ENCODE measurements at places on chromosomes 7 and 10.

DNA sequence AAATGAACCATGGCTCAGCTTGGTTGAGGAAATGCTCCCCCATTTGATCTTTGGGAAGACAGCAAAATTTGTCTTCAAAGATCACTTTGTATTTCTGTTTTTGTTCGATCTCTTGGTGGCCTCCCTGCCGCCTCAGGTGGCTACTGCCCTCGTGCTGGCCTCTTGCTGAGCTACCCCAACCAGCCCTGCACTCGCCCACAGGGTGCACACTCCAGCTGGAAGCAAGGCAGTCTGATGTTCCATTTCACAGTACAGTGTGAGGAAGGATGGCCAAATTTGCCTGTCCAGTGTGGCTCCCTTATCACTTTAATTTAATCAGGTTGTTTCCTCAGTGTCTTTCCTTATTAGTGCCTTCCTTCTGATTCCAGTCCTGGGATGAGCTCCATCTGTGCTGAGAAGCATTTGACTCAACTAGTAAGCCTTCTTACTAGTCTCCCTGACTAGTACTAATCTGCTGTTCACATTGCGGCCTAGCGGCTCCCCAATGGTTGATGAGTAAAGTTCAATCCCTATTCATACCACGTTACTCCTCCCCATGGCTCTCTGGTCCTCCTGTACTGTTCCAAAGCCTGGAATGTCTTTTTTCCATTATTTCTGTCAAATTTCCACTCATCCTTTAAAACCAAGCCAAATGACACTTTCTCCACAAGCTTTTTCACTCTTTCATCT lies 8.2 kb downstream of the MYOF start:
- DNase-seq: no peak

- no peak for DNase-seq
Measured at GRCh38 chr10:1521741-1522140, 215.6 kb downstream of the ADARB2 start.

DNA sequence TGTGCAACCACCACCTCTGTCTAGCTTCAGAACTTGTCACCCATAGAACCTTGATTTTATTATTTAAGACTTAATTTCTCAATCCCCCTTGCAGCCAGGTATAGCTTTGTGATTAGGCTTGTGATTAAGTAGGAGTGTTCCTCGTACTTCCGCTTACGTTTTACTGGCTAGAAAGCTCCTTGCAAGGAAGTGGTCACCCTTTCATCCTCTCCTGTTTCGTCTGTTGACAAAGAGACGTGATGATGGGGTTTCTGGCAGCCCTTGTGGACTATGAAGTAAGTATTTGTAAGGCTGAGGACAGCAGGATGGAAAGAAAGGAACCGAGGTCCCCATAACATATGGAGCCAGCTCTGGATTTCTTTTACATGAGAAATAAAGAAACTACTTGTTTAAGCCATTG lies 86.5 kb upstream of the KDM7A start:
- DNase-seq: no peak

- no peak for DNase-seq
Measured at GRCh38 chr7:77415476-77415822, 700 bp downstream of the GSAP start.

- DNase-seq: no peak
Measured at GRCh38 chr10:12237265-12238220, 41.6 kb downstream of the CDC123 start.

- no peak for DNase-seq
Measured at GRCh38 chr7:122412883-122413282, 108.3 kb upstream of the FEZF1 start.

DNA sequence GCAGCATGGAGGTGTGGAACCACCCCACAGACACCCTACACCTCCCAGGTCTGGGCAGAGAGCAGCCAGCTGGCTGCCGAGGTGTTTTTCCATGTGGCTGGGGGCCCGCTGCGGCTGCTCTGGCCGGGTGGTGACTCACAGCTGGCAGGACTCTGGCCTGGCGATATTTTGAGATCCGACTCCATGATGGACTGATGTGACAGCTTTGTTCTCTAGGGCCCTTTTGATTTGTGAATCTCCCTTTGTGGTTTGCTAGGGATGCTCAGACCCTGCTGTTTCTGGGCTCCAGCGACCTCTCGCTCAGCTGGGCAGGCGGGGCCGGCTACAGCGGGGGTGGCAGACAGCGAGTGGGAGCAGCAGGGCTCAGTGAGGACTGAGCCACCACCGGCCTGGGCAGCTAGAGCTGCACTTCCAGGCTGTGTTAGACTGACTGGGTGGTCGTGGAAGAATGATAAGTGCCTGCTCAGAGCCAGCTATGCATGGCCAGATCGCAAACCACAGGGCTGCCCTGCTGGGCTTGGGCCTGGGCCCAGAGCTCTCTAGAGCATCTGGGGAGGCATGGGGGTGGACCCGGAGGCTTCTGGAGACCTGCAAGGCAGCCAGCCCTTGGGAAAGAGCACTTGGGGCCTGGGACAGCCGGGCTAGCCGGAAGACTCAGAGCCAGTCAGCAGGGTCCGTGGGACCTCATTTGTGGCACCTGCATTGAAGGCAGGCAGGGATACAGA lies 46.2 kb upstream of the GDF10 start:
- no peak for DNase-seq

GRCh38 chr7:1555046-1555812 lies 776 bp downstream of the TMEM184A start:
- peak; percentile 98 for DNase-seq

GRCh38 chr10:22612318-22612717 lies 102.1 kb downstream of the PIP4K2A start:
- DNase-seq: no peak

DNA sequence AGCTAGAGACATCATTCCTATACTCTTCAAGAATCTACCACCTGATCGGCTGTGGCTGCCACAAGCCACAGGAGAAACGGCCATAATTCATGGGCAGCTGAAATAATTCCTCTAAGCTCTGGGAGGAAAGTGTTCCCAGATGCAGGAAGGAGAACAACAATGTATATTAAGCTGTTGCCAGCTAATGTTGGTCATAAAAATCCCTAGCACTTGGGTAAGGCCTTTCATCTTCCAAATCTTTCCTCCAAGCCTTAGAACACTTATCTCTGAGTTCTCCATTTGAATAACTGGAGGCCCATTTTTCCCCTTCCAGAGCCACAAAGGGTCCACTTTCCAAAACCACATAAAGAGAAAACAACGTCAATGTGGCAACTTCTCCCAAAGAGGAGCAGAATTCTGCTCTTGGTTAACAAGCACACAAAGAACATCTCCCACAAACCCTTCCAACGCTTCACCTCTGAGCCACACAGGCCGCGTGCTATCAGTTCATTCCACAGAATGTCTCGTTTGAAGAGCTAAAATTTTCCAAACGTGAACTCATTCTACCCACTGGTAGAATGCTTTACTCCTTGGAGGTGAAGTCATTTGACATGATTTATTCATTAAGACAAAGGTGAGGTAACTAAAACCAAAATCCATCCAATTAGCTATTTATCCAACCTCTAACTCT lies 11.2 kb downstream of the KCNMA1 start:
- no peak for DNase-seq

DNA sequence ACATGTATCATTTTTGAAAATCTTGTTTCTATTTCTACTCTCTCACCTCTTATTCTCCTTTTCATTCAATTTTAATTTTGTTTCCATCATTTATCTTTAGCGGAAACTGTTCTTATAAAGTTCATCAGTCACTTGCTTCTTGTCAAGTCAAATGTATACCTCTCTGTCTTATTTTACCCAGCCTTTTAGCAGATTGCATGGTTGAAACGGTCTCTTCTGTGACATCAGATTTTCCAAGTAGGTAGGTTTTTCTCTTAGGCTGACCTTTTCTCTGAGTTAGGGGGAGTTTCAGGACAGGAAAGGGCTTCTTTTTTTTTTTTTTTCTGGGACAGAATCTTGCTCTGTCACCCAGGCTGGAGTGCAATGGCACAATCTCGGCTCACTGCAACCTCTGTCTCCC lies 195.5 kb downstream of the CDK14 start:
- no peak for DNase-seq

GRCh38 chr10:120041807-120042559 lies 149.5 kb downstream of the SEC23IP start:
- no peak for DNase-seq

- no peak for DNase-seq
Measured at GRCh38 chr7:12092499-12093130, 118.5 kb upstream of the TMEM106B start.

DNA sequence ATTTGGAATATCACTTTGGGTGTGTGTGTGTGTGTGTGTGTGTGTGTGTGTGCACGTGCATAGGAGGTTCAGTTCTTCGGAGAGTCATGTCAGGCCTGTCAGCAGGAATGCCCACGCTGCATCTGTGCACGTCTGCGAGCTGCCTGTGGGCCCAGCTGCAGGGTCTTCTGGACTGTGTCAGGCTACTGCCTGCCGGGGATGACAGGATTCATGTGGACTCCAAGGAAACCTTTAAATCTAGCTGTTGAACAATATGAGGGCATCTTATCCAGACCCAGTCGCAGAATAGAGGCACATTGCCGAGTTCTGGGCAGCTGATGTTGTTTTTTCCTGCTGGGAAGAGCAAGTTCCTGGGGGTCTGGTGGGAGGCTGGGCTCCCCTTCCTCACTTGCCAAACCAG lies 19.0 kb downstream of the AQP1 start:
- DNase-seq: no peak

- DNase-seq: no peak
Measured at GRCh38 chr7:22317632-22318031, 39.3 kb downstream of the RAPGEF5 start.

GRCh38 chr7:96329241-96329640 lies 7.3 kb upstream of the SLC25A13 start:
- DNase-seq: no peak

DNA sequence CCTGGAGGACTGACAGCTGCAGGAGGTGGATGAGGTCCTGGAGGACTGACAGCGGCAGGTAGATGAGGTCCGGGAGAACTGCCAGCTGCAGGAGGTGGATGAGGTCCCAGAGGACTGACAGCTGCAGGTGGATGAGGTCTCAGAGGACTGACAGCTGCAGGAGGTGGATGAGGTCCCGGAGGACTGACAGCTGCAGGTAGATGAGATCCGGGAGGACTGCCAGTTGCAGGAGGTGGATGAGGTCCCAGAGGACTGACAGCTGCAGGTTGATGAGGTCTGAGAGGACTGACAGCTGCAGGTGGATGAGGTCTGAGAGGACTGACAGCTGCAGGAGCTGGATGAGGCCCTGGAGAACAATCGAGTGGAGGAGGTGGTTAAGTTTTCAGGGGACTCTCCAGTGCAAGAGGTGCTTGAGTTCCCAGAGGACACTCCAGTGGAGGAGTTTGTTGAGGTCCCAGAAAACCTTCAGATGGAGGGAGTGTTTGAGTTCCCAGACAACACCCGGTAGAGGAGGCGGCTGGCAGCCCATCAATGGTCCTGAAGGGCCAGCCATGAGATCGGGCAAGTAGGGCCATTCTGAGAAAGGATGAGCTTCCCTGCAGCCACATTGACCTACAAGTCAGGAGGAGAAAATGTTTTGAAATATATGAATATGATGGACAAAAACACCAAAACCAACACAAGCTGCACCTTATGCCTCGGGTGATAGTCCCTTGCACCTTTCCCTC lies 4.7 kb upstream of the EIF5AL1 start:
- no peak for DNase-seq

GRCh38 chr7:69919426-69920111 lies 321.3 kb downstream of the AUTS2 start:
- no peak for DNase-seq

DNA sequence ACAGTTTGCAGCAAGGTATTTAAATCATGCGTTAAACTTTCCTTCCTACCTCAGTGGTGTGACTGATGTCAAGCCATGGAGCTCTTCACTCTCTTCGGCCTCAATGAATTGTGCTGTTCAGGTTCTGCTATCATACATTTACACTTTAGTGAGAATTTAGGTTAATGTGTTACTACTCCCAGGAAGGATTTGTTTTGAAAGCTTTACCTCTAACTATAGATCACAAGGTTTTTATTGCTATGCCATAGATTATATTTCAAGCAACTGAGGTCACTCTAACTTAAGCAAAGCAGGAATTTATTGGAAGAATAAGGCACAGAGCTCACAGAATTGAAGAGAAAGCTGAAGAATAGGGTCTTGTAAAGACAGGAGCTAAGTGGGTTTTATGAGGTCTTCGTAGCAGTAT lies 11.0 kb upstream of the ADD3 start:
- no peak for DNase-seq

DNA sequence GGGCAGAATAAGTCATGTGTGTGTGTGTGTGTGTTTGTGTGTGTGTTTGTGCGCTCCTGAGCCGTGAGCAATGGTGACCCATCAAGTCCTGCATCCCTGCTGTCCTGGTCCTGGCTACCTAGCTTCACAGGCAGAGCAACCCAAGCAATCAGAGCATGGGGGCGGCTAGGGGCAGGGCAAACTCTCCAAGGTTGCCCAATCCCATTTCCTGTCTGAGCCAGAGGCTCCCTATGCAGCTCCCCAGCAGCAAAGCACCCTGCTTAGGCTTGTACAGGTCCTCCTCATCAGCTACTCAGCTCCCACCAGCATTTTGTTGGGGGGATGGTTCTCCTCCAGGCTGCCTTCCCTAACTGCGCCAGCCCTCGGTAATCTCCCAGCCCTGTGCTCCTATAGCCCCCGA lies 31.1 kb upstream of the CRHR2 start:
- no peak for DNase-seq

- peak; percentile 43 for DNase-seq
Measured at GRCh38 chr7:90629297-90629918, 33.3 kb downstream of the CDK14 start.

DNA sequence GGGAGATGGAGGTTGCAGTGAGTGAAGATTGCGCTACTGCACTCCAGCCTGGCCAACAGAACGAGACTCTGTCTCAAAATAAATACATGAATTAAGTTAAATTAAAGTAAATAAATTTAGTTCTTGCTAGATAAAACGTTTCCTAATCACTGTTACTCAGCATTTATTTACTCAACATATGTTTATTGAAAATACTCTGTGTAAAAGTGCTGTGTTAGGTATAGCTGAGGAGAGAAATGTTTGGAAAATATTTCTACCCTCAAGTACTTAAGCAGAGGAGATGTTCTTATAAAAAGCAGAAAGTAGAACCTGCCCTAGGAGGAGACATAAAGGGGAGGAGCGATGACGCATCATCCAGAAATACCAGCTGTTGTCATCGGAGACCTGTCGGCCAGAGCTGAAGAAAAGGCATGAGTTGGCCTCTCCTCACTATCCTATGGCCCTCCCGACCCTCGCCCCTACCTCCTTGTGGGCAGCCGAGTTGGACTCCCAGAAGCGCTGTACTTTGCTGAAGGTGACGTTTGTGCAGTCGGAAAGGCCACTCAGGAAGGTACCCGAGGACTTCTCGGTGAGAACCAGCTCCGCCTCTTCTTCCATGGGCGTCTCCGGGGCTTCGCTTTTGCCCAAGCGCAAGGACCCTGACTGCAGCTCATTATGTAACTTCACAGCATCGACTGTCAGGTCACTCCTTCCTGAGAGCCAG lies 1.1 kb downstream of the RRP12 start:
- peak; percentile 77 for DNase-seq

DNA sequence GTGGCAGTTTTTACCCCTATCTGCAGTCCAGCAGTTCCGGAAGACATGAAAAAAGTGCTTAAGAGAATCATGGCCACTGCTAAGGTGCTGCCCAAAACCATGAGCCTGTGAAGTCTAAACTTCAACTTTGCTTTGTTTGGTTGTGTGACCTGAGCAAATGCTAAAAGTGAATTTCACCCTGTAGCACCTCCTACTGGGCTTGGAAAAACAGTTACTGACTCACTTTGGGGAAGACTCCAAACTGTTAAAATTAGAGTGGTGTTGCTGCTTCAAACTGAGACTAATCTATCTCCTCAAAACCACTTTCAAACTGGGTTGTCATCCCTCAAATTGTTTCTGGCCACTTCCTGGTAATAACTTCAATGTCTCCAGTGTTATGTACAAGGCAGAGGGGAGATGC lies 21.3 kb downstream of the MKX start:
- DNase-seq: no peak

GRCh38 chr10:129912166-129912917 lies 51.7 kb downstream of the EBF3 start:
- no peak for DNase-seq

- peak; percentile 12 for DNase-seq
Measured at GRCh38 chr7:23012908-23013714, 819 bp downstream of the HYCC1 start.
